Gastrocnemius medialis (tissue), 4 donors: ENCODE measurements at places on chromosomes 1 and 21. TPM values are rescaled to one million over a fixed set of nuclear protein-coding genes. Genes with fewer than 3 reads are reported as not detected.

GUCA2A gene
- 6.0 TPM for total RNA-seq

SUSD4 gene
- total RNA-seq = 3.3 TPM

RNU1-4 gene
- not detected for total RNA-seq

UBE2U gene
- total RNA-seq = not detected

OR2L2 gene
- not detected for total RNA-seq

TMPRSS3 gene
- total RNA-seq = not detected

SAMD13 gene
- 7.7 TPM for total RNA-seq
